Osteocyte (in vitro differentiated cells): ENCODE measurements at places on chromosomes 1 and 21. TPM values are rescaled to one million over a fixed set of nuclear protein-coding genes. Genes with fewer than 3 reads are reported as not detected.

Gene S100A7
- not detected in 2 replicates for total RNA-seq

- H3K4me3 ChIP-seq, result no peak overlapping the region
- no peaks in the 10 kb centered on the region for H3K36me3 ChIP-seq
- peak overlapping the region; percentile 77 for H3K27ac ChIP-seq
- DNase-seq, result no peak
- H3K27me3 ChIP-seq, result no peaks in the 10 kb centered on the region
Observed at GRCh38 chr1:13763991-13764390, 64.0 kb downstream of the PRDM2 start.

DNA sequence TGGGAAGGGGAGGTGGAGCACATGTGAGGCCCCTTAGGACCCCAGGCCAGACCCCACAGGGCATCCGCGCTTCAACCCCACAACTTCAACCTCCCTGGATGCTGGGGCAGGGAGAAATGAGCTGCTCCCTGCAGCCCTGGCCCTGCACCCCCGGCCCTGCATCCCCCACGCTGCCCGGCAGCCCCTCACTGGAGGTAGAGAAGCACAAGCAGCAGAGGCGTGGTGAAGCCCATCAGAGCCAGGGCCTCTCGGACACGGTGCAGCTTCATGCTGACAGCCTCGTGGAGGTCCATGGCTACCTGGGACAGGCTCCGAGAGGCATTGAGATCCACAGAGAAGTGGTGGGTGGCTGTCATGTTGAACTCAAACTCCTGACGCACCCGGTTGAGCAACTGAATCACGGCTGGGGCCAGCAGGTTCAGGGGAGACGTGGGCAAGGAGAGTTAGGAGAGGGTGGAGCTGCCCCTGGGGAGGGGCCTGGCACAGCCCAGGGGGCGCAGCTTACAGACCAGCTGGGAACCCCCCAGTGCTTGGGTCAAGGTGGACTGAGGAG, 3.3 kb downstream of the DCST2 start:
- no peaks in the 10 kb centered on the region for H3K27me3 ChIP-seq
- H3K4me1 ChIP-seq, result no peaks in the 10 kb centered on the region
- H3K27ac ChIP-seq, result no peak overlapping the region
- no peak for DNase-seq
- no peak overlapping the region for H3K4me3 ChIP-seq

DNA sequence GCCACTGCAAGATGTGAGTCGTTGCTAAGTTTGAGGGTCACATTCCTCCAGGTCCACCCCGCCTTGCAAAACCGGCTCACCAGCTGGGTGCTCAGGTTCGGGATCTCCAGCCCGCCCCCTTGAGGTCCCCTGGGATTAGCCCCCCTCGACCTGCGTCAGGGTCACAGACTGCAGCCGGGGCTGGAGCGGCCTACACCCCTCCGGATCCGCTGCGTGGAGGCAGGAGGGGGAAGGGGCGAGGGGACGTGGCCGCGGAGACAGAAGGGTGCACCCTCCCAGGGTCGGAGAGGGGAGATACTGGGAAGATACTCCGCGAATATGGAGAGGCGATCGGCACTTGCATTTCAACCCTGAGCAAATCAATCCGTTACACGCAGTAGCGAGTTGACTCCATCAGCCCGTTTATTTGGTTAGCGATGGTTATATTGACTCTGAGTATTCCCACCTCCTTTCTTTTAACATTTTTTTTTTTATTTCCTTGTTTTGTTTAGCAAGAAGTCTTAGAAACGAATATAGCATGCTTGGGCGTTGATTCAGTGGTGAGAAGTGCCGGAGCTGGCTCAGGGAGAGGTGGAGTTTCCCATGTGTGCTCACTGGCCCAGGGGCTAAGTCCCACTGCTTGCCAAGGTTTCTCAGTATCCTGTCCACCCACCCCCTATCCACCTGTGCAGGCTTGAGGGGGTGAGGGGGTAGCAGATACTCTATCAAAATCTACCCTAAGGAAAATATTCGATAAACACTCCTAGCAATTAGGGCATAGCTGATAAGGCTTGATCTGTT, 997 bp downstream of the IFNAR2 start:
- H3K4me3 ChIP-seq, result peak overlapping the region; percentile 85
- no peaks in the 10 kb centered on the region for H3K27me3 ChIP-seq
- DNase-seq, result peak; percentile 85

Gene HES5
- 0.29 TPM in 1 of 2 replicates, not detected in the other for total RNA-seq

Gene PTPN22
- not detected in 2 replicates for total RNA-seq

- H3K27me3 ChIP-seq, result no peaks in the 10 kb centered on the region
- peaks cover 11% of the 10 kb centered on the region for H3K36me3 ChIP-seq
- peak; percentile 89 for DNase-seq
- H3K4me3 ChIP-seq, result peak overlapping the region; percentile 94
Observed at GRCh38 chr1:94926126-94926914, 590 bp downstream of the CNN3 start.

GRCh38 chr1:108828074-108828961, 28.6 kb downstream of the AKNAD1 start:
- H3K4me3 ChIP-seq, result peak overlapping the region; percentile 49
- DNase-seq, result peak; percentile 93
- no peaks in the 10 kb centered on the region for H3K36me3 ChIP-seq
- H3K4me1 ChIP-seq, result peaks cover 54% of the 10 kb centered on the region
- H3K27me3 ChIP-seq, result no peaks in the 10 kb centered on the region

DNA sequence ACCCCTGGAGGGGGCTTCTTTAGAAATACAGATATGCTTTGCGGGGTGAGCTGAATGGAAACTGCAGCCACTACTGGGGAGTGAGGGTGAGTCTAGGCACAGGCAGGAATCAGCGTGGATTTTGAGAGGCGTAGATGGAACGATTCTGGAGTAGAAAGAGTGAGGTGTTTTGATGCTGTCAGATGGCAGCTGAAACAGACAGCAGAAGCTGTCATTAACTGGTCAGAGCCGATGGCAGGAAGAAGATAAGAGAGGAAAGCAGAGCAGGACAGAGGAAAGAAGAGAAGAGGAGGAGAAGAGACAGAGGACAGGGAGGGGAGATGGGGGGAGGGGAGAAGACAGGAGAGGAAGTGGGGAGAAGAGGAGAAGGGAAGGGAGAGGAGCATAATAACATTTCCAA, 138.5 kb downstream of the LRIG2 start:
- H3K4me3 ChIP-seq, result no peak overlapping the region
- DNase-seq, result peak; percentile 72
- no peaks in the 10 kb centered on the region for H3K4me1 ChIP-seq
- no peak overlapping the region for H3K27ac ChIP-seq
- no peaks in the 10 kb centered on the region for H3K36me3 ChIP-seq

Gene DNAJC28
- 2.1 and 2.7 TPM in 2 replicates for total RNA-seq

Gene TMIGD3
- total RNA-seq, result not detected in 2 replicates

DNA sequence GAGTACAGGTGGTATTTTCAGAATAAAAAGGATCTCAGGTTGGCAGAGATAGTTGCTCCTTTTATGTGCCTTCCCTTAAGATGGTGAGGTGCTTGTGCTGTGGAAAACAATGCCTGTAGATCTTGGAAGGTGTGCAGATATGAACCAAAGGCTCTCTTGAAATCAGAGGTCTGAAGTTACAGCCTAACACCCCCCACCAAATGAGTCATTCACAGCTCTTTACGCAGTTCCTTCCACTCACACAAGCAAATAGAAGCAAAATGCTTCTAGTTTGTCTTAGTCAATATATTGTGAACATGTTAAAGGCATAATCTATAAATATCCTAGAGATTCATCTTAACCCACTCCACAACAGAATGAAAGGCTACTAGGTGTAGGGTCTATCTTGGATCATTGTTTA, 128.9 kb upstream of the NR5A2 start:
- no peak for DNase-seq
- H3K4me1 ChIP-seq, result no peaks in the 10 kb centered on the region
- H3K36me3 ChIP-seq, result no peaks in the 10 kb centered on the region
- H3K27me3 ChIP-seq, result peaks cover 8% of the 10 kb centered on the region

DNA sequence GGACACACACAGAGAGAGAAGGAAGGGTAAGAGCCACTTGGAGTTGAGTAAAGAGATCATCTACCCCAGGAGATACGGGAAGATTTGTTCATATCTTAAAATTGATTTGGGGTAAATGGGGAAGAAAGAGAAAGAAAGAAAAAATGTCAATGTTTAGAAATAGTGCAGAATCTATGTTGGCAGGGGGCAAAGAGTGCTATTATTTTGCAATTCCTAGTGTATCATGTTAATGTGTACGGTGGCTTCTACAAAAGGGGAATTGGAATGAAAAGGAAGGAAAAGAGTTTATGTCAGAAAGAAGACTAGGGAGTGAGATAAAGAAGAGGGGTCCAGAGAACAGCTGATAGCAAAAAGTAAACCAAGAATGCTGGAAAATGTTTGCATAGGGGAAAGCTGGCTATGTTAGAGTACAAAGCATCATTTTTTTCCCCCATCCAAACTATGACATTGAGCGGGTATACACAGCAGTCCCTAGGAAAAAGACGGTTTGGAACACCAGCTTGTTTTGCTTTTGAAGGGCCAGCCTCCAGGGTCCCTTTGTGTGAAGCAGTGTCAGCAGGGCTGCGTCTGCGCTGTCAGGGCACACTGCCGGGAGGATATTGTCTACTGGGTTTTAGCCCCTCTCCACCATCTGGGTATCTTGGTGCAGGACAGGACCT, 10.8 kb downstream of the LRRC8D start:
- no peak overlapping the region for H3K27ac ChIP-seq
- no peak overlapping the region for H3K4me3 ChIP-seq
- DNase-seq, result no peak
- no peaks in the 10 kb centered on the region for H3K36me3 ChIP-seq
- no peaks in the 10 kb centered on the region for H3K27me3 ChIP-seq

DNA sequence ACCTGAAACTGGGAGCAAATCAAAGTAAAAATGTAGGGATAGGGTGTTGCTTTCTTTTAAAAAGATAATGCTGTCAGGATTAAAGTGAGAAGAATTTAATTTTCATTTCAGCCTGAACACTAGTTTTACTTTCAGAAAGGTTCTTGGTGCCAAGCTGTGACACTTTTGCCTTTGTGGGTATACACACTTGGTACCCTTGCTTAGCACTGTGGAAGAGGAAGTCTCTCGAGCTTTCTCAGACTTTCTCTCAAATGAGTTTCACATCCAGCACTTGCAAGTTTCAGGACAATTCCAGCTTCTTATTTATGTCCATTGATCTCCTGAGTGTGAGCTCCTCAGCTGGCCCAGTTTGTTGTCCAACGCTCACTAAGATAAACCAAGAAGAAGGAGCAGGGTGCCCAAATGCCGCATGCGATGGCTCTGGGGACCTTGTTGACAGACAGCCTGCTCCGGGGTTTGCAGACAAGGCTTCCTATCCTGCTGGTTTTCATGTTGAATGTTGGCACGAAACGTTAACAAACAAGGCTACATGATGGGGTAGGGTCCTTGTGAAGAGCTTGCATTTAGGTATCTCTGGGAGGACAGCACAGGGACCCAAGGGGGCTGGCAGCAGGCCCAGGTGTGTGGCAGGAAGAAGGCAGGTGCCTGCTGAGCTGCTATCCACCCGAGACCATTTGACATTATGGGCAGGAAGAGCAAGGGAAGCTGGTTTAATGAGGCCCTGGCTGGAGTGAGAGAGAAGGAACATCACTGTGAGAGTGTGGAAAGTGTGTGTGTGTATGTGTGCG, 79.7 kb downstream of the POFUT2 start:
- H3K4me1 ChIP-seq, result peaks cover 9% of the 10 kb centered on the region
- peaks cover 71% of the 10 kb centered on the region for H3K36me3 ChIP-seq
- DNase-seq, result peak; percentile 62
- no peaks in the 10 kb centered on the region for H3K27me3 ChIP-seq
